ENCODE measurements at places on chromosomes 7 and 10. TPM values are rescaled to one million over a fixed set of nuclear protein-coding genes. Genes with fewer than 3 reads are reported as not detected.

DNA sequence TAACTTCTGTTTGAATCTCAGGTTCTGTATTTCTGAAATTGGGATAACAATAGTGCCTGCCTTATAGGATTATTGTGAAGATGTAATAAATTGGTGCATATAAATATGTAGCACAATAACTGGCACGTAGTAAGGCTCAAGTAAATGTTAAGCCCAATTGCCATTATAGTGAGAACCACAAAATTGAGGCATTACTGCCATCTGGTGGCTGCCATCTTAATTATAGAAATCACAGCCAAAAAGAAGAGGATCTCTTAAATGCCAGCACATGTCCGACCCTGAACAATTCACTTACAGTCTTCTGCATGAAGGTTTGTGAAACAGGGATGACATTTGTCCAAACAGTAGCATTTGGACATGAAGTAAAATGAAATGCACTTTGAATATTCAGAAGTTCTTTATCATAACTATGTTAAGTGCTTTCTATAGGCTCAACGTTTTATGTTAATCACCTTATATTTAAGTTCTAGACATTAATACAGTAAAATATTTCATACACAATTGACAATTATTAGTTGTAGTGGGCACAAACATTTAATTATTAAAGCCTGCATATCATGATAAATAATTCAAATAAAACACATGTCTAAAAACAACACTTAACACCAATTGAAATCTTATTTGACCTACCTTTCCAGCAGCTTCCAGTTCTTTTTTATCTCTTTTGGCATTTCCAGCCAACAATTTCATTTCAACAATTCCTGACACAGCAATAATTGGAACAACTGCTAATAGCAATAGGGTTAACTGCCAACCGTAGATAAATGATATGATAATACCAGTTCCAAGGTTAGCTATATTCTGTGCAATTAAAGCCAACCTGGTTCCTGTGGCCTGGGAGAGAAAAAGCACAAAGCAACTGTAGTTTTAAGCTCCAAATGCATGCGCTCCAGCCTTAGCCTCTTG lies 58.5 kb downstream of the ABCB4 start:
- no peak overlapping the region for H3K27ac ChIP-seq
- no peaks in the 10 kb centered on the region for H3K36me3 ChIP-seq
- DNase-seq: no peak
- no peak overlapping the region for H3K4me3 ChIP-seq
- H3K27me3 ChIP-seq: no peaks in the 10 kb centered on the region

- peak overlapping the region; percentile 67 for H3K4me3 ChIP-seq
- no peak for DNase-seq
- no peaks in the 10 kb centered on the region for H3K36me3 ChIP-seq
- H3K27me3 ChIP-seq: peaks cover 42% of the 10 kb centered on the region
- H3K27ac ChIP-seq: no peak overlapping the region
- peaks cover 35% of the 10 kb centered on the region for H3K4me1 ChIP-seq
These were observed 1.3 kb downstream of the CTTNBP2 start for GRCh38 chr7:117871778-117872538.

DNA sequence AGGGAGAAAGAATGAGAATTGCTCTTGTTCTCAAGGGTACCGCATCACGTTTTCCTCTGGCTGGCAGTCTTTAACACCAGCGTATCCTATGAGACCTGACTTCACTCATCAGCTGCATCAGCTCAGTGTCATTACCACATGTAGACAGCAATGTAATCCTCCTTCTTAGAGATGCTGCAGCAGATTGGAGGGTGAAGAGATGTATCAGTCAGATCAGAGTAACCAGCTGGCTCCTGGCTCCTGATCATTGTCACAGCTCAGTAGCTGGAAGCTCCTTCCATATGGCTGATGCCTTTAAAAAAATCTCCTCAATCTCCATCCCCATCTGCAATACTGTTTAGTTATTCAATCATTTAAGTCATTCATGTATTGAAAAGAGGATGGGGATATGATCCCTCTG lies 39.7 kb upstream of the EPHB6 start:
- H3K4me1 ChIP-seq: peaks cover 6% of the 10 kb centered on the region
- H3K36me3 ChIP-seq: no peaks in the 10 kb centered on the region
- H3K4me3 ChIP-seq: no peak overlapping the region
- no peak for DNase-seq
- H3K27ac ChIP-seq: no peak overlapping the region

DNA sequence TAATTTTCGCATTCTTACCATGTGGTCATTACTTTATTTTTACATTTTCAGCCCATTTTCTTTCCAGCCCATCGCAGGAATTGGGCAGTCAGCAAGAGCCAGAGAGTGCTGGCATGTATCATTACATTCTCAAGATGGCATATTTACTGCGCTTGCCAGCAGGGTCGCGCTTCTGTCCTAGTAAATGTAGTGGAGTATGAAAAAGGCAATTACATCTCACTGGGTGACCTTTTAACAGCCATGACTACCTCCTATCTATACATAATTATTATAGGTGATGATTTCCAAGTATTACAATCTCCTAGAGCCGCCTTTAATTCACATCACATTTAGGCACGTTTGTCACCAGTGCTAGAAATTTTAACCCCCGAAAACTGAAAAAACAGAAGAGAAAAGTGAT lies 433.7 kb upstream of the MGMT start:
- no peak overlapping the region for H3K4me3 ChIP-seq
- H3K4me1 ChIP-seq: no peaks in the 10 kb centered on the region
- DNase-seq: no peak
- H3K36me3 ChIP-seq: no peaks in the 10 kb centered on the region
- H3K27me3 ChIP-seq: peaks cover 17% of the 10 kb centered on the region

GRCh38 chr10:89550509-89550908 lies 15.1 kb upstream of the SLC16A12 start:
- no peak overlapping the region for H3K27ac ChIP-seq
- H3K4me3 ChIP-seq: no peak overlapping the region
- DNase-seq: no peak

- peak within 1 kb of the TSS; percentile 30 for H3K4me3 ChIP-seq
- peaks cover 5% of the 10 kb centered on the region for H3K4me1 ChIP-seq
- peak; percentile 73 for DNase-seq
- H3K36me3 ChIP-seq: no peaks in the 10 kb centered on the region
- no peaks in the 10 kb centered on the region for H3K27me3 ChIP-seq
- no peak within 1 kb of the TSS for H3K27ac ChIP-seq
These were observed at the start of gene ADAMTS14 for GRCh38 chr10:70672165-70673042. Gene ADAMTS14, plus strand, starts transcription at chr10:70672506. Its CDS starts 297 bp downstream, at chr10:70672803.

DNA sequence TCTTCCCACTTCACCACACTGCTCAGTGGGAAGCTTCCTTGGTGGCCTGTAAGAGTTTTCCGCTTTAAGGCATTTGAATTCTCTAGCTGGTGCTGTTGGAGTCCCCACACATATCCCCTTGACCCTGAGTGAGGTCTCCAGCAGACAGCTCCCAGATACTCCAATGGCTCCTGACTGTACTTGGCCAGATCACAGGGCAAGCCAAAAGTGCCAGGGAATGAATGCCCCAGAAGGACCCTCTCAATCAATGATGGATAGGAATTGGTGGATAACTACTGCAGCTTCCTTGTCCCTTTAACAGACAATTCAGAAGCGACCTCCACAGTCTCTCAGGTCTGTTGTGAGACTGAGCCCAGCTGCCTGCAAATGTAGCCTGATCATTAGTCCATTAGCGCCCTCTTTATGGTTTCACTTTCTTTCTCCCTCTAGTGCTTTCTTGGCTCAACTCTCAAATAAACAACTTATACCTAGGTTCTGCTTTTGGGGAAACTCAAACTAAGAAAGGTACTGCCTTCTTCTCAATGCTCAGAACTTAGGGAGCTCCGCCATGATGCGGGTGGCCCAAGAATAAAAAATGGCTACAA lies 283.0 kb downstream of the TCF7L2 start:
- no peaks in the 10 kb centered on the region for H3K4me1 ChIP-seq
- no peaks in the 10 kb centered on the region for H3K36me3 ChIP-seq
- no peak overlapping the region for H3K4me3 ChIP-seq
- peaks cover 7% of the 10 kb centered on the region for H3K27me3 ChIP-seq

- H3K36me3 ChIP-seq: no peaks in the 10 kb centered on the region
- no peak for DNase-seq
- no peaks in the 10 kb centered on the region for H3K27me3 ChIP-seq
- H3K27ac ChIP-seq: peak overlapping the region; percentile 75
- H3K4me1 ChIP-seq: no peaks in the 10 kb centered on the region
These were observed 40.3 kb upstream of the TNPO3 start for GRCh38 chr7:129095258-129095657.

- H3K36me3 ChIP-seq: no peaks in the 10 kb centered on the region
- no peaks in the 10 kb centered on the region for H3K27me3 ChIP-seq
- H3K4me1 ChIP-seq: no peaks in the 10 kb centered on the region
- no peak overlapping the region for H3K27ac ChIP-seq
- no peak overlapping the region for H3K4me3 ChIP-seq
These were observed 30.4 kb upstream of the SHH start for GRCh38 chr7:155842496-155843265.

- H3K36me3 ChIP-seq: peaks cover 26% of the 10 kb centered on the region
- peak overlapping the region; percentile 99 for H3K27ac ChIP-seq
- H3K4me3 ChIP-seq: peak overlapping the region; percentile 71
- peak; percentile 78 for DNase-seq
- peaks cover 29% of the 10 kb centered on the region for H3K4me1 ChIP-seq
- no peaks in the 10 kb centered on the region for H3K27me3 ChIP-seq
These were observed 699 bp downstream of the GHITM start for GRCh38 chr10:84140036-84140379.

- H3K27me3 ChIP-seq: peaks cover 87% of the 10 kb centered on the region
- peak within 1 kb of the TSS; percentile 75 for H3K4me3 ChIP-seq
- H3K27ac ChIP-seq: no peak within 1 kb of the TSS
- no peak for DNase-seq
- H3K36me3 ChIP-seq: no peaks in the 10 kb centered on the region
These were observed at the start of gene CDH23 for GRCh38 chr10:71396711-71397295. Gene CDH23, plus strand, starts transcription at chr10:71396920. Its CDS starts 42,912 bp downstream, at chr10:71439832.

- H3K27me3 ChIP-seq: peaks cover 30% of the 10 kb centered on the region
- no peaks in the 10 kb centered on the region for H3K36me3 ChIP-seq
- peak within 1 kb of the TSS; percentile 67 for H3K27ac ChIP-seq
- peaks cover 33% of the 10 kb centered on the region for H3K4me1 ChIP-seq
- DNase-seq: peak; percentile 73
- H3K4me3 ChIP-seq: peak within 1 kb of the TSS; percentile 66
These were observed at the start of gene BMPER for GRCh38 chr7:33905389-33906032. Gene BMPER, plus strand, starts transcription at chr7:33905539. Its CDS starts 75 bp downstream, at chr7:33905614.

Gene SPDYE5
- 0.03 TPM for polyA plus RNA-seq

Gene COPG2
- polyA plus RNA-seq: 5.8 TPM

Gene C10orf105
- 0.08 TPM for polyA plus RNA-seq

Gene WIPF3
- polyA plus RNA-seq: 0.57 TPM

Gene CUZD1
- 1.1 TPM for polyA plus RNA-seq

Gene GATA3
- 4.4 TPM for polyA plus RNA-seq

Gene ABI1
- 38.7 TPM for polyA plus RNA-seq
